ENCODE measurements at places on chromosomes 11 and 22.

DNA sequence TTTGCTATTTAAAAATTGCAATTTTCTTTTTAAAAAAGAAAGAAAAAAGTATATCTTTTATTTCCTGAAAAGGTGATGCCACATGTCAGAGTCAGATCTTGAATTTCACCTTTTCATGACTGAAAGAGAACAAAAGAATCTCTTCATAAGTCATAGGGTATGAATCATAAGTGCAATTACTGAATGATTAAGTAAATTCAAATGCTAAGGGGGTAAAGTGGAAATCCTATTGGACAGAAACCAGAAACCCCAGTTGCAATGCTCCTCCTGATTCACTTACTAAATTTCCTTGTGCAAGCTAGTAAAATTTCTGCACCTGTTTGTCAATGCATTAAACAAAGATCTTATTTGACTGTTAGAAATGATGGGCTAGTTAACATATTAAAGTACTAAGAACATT lies 8.2 kb upstream of the PRRG4 start:
- DNase-seq = no peak

DNA sequence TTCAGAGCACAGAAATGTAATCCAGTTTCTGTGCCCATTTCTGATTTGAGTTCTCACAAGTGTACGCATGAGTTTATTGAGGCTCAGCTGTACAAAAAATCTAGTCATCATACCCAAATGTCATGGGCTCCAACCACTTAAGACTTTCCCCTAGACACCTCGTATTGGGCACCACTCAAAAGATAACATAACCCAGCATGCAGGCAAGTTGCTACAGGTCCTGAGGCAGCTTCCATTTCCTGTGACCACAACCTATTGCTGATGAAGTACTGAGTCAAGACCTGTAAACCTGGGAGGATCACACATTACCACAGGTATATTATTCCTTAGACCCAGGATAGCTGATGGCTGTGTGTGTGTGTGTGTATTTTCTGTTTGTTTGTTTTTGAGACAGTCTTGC lies 95.2 kb downstream of the MRTFA start:
- DNase-seq = no peak

DNA sequence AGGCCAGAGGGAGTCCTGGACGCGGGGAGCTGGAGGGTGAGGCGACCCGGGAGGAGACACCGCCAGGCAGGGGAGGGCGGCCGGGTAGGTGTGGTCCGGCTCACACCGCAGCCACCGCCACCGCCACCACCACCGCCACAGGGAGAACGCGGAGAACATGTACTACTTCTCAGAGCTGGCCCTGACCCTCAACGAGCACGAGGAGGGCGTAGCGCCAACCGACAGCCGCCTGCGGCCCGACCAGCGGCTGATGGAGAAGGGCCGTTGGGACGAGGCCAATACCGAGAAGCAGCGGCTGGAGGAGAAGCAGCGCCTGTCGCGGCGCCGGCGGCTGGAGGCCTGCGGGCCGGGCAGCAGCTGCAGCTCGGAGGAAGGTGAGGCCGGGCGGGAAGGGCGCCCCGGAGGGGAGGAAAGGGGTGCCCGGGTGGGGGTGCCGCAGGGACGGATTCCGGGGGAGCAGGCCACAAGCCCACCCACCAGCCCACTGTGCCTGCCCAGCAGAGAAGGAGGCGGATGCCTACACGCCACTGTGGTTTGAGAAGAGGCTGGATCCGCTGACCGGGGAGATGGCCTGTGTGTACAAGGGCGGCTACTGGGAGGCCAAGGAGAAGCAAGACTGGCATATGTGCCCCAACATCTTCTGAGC lies 62.8 kb downstream of the MORC2 start:
- no peak for DNase-seq

DNA sequence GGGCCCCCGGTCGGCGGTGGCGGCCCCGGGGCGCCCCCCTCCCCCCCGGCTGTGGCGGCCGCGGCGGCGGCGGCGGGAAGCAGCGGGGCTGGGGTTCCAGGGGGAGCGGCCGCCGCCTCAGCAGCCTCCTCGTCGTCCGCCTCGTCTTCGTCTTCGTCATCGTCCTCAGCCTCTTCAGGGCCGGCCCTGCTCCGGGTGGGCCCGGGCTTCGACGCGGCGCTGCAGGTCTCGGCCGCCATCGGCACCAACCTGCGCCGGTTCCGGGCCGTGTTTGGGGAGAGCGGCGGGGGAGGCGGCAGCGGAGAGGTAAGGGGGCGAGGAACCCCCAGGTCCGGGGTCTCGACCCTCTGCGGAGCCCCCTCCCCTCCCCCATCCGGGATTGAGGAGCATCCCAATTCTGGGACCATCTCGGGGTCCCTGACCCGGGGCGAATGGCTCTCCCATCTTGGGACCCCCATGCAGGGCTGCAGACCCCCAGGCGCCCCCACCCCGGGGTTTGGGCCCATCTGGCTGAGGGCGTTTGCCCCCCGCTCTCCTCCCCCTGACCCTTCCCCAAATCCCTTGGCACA lies 431 bp downstream of the KMT2A start:
- DNase-seq = peak; percentile 60

DNA sequence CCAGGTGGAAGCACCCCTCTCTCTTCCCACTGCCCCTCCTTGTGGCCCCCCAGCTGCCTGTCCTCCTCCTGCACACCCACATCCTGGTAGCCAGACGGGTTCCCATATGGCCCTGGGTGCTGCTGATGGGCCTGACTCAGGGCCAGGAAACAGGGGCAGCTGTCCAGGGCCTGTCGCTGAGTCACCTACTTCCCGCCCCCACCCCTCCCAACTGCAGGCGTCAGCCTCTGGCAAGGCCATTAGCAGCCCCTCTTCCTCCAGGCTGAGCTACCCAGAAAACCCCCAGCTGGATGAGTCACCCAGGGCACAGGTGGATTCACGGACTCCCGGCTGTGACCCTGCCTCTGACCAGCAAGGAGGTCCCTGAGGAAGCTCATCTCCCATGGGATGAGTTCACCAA lies 6.9 kb upstream of the GAL start:
- no peak for DNase-seq

GRCh38 chr11:104991994-104992393 lies 23.6 kb upstream of the CASP4 start:
- no peak for DNase-seq

GRCh38 chr11:62601122-62601371 lies 618 bp downstream of the MTA2 start:
- peak; percentile 56 for DNase-seq

- DNase-seq = no peak
Measured at GRCh38 chr11:7858006-7858405, 61.3 kb upstream of the OR5P2 start.

GRCh38 chr11:76770642-76771445 lies 12.3 kb upstream of the TSKU start:
- no peak for DNase-seq

DNA sequence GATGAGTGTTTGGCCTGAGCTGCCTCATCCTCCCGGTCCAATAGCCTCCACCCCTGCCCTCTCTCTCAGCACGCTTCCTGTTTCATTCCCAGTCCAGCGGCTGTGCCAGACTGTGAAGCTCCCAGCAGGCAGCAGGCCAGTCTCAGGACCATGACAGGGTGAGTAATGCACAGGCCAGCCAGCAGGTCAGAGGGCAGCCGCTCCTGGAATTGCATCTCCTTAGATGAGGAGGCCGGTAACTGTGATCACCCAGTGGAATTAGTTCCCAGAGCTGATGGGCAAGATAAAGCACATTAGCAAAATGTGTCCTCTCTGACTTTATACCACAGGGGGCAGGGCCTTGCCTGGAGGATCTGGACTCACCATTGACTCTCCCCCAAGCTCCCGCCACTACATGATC lies 251.2 kb downstream of the ETS1 start:
- DNase-seq = no peak

GRCh38 chr11:73753938-73754337 lies 6.9 kb downstream of the RAB6A start:
- no peak for DNase-seq

- no peak for DNase-seq
Measured at GRCh38 chr11:126914941-126915340, 85.6 kb downstream of the KIRREL3 start.

DNA sequence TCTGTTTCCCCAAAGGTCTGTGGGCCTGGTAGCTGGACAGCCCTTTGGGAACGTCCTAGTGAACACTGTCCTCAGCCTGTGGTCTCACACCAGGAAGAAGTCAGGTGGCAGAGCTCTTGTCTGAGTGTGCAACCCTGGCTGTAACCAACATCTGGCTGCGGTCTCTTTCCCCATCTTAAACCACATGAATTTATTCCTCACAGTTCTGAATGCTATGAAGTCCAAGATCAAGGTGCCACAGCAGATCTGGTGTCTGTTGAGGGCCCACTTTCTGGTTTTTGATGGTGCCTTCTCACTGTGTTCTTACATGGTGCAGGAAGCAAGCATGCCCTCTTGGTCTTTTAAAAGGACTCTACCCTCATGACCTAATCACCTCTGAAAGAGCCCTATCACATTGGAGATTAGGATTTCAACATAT lies 2.7 kb downstream of the UPB1 start:
- no peak for DNase-seq

DNA sequence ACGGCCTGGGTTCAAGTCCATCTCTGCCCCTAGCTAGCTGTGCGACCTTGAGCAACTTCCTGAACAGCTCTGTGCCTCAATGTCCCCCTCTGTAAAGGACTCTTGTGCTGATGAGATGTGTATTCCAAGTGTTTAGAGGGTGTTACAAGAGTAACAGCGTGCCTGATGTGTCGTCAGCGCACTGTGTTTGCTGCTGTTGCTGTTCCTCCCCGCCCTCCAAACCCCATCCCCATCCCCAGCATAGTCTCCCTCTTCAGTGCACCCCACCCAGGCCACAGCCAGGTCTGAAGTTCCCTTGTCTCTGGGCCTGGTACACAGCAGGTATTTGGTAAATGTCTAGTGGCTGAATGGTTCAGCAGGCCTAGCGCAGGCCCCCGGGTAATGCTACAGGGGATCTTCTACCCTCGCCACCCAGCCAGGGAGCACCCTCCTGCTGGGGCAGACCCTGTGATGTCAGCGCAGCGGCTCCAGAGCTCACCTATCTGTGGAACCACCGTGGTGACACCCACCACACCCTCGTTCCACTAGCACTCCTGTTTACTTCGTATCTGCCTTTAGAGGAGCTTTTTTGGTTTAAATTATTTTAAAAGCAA lies 10.3 kb downstream of the CBX7 start:
- DNase-seq = no peak

GRCh38 chr22:47193606-47194329 lies 431.3 kb downstream of the TBC1D22A start:
- DNase-seq = no peak

GRCh38 chr11:59755701-59756557 lies 753 bp downstream of the STX3 start:
- DNase-seq = peak; percentile 50

- no peak for DNase-seq
Measured at GRCh38 chr22:33842006-33842354, 78.3 kb downstream of the LARGE1 start.

GRCh38 chr11:1484695-1485503 lies 1.7 kb downstream of the MOB2 start:
- DNase-seq = no peak

- DNase-seq = no peak
Measured at GRCh38 chr11:125168918-125169456, 4.4 kb downstream of the PKNOX2 start.

DNA sequence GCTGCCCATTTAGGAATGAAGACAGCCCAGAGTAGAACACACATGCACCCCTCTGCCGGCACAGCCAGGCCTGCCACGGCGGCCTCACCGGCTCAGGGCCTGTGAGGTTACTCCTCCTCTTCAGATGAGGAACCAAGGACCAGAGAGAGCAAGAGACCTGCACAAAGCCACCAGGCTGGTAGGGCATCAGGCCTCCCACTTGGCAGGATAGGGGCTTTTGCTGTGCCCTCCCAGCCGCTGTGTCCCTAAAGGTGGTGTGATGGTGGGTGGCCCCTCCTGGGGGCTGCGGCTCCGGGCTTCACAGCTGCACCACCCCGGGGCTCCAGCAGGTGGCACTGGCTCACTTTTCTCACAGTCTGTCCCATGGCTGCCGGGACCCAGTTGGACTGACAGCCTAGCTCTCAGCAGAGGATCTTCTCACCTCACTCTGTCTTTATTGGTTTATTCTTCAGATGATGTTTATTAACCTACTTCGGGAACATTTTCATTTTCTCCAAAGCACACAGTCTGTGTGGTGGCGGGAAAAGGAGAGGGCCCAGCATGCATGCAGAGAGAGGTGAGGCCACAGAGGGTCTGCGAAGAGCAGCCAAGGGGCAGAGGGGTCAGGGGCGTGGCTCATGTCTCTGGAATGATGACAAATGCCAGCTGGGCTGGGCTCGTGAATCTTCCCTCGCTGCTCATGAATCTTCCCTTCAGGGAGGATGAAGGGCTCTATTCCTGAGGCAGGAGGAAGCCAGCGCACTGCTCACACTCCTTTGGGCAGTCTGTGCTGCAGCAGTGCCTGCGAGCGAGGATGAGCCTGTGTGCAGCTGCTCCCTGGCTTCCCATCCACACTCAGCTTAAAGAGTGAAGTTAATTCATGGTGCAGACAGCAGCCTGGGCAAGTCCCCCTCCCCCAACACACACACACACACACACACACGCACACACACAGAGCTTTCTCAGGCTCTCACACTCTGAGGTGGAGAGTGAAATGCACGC lies 101.1 kb upstream of the PITPNB start:
- DNase-seq = peak; percentile 63

DNA sequence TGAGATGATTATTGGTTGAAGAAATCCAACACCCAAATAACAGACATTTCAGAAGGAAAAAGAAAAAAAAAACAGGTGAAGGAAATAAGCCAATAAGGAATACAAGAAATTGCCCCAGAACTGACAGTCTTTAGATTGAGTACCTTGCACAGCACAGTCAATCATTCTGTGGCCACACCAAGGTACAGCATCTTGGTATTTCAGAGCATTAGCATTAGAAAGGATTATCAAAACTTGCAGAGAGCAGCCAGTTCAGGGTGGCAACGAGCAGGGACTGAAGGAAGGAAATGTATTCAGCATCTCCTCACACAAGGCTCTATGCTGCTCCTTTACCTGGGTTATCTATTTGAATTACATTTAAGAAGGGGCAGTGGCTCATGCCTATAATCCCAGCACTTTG lies 2.1 kb downstream of the ADA2 start:
- no peak for DNase-seq

- DNase-seq = no peak
Measured at GRCh38 chr11:111474432-111474831, 37.8 kb downstream of the BTG4 start.

DNA sequence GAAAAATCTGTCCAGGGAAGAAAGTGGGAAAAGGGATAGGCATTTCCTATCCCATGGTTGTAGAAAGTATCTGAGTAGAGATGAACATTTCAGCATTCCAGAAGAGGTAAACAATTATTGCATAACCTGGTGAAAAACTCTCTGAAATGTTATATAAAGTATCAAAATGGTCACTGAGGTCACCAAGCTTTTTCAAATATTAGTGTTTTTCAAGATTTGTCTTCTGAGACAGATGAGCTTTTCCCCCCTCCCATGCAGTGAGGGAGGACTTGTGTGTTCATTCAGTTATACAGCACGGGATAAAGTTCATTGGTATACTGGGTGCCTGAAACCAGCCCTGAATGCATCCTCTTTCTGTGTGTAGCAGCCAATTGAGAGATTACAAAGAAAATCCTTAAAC lies 1.9 kb upstream of the DEPDC7 start:
- no peak for DNase-seq

- DNase-seq = no peak
Measured at GRCh38 chr22:22430111-22430820, 78.3 kb downstream of the ZNF280B start.
